ENCODE measurements at places on chromosomes 13 and 19. TPM values are rescaled to one million over a fixed set of nuclear protein-coding genes. Genes with fewer than 3 reads are reported as not detected.

Gene SIN3B
- total RNA-seq: 66.6 TPM

Gene CGB1
- not detected for total RNA-seq

Gene LGALS7
- 1.1 TPM for total RNA-seq

Gene KLF2
- 3.3 TPM for total RNA-seq

Gene LYPD3
- total RNA-seq: 3.1 TPM

Gene CDKN2D
- total RNA-seq: 2.5 TPM

Gene CEBPA
- 4.7 TPM for total RNA-seq

Gene LHFPL6
- total RNA-seq: 8.9 TPM

Gene ZNF667
- not detected for total RNA-seq

Gene UBL5
- total RNA-seq: 374 TPM

Gene CEACAM16
- not detected for total RNA-seq

Gene EDNRB
- total RNA-seq: not detected

Gene KLK6
- not detected for total RNA-seq

Gene CRYL1
- 15.1 TPM for total RNA-seq

Gene KCNK6
- total RNA-seq: 6.2 TPM

Gene PCID2
- total RNA-seq: 60.7 TPM

Gene ZNF181
- 9.0 TPM for total RNA-seq

Gene SYNGR4
- not detected for total RNA-seq

Gene LGI4
- not detected for total RNA-seq

Gene CDX2
- total RNA-seq: not detected

Gene S1PR2
- total RNA-seq: 0.89 TPM

Gene AKAP8L
- 89.0 TPM for total RNA-seq

Gene FBXO46
- total RNA-seq: 15.0 TPM

Gene FXYD5
- 159 TPM for total RNA-seq

Gene ZNF573
- total RNA-seq: 11.9 TPM

Gene ZNF665
- not detected for total RNA-seq

Gene SIGLEC14
- total RNA-seq: not detected

Gene FSD1
- total RNA-seq: not detected

Gene NLRP11
- not detected for total RNA-seq

Gene SYT5
- not detected for total RNA-seq

Gene ACOD1
- total RNA-seq: not detected

Gene CYP2S1
- total RNA-seq: not detected

Gene CYSLTR2
- total RNA-seq: not detected
